ENCODE measurements at places on chromosomes 7 and 10. TPM values are rescaled to one million over a fixed set of nuclear protein-coding genes. Genes with fewer than 3 reads are reported as not detected.

The ABCC2 gene
- 0.16 TPM for total RNA-seq

The CPA1 gene
- total RNA-seq = not detected

The UBN2 gene
- 23.7 TPM for total RNA-seq

The INA gene
- total RNA-seq = 177 TPM

The C10orf95 gene
- not detected for total RNA-seq

The TMEM225B gene
- not detected for total RNA-seq

The LFNG gene
- 8.7 TPM for total RNA-seq

The CWF19L1 gene
- 32.9 TPM for total RNA-seq

The MUC12 gene
- not detected for total RNA-seq

The NCAPG2 gene
- 14.3 TPM for total RNA-seq

The FEZF1 gene
- total RNA-seq = not detected

The PDE6C gene
- total RNA-seq = not detected

The ACSL5 gene
- 3.0 TPM for total RNA-seq

The STAG3 gene
- 0.78 TPM for total RNA-seq

The PON3 gene
- 0.47 TPM for total RNA-seq

The PRPS1L1 gene
- total RNA-seq = not detected

The FAM25G gene
- not detected for total RNA-seq

The CDHR1 gene
- total RNA-seq = 1.2 TPM

The VSTM4 gene
- total RNA-seq = 2.3 TPM

The OIT3 gene
- total RNA-seq = 0.47 TPM

The ASIC3 gene
- 0.62 TPM for total RNA-seq

The C10orf67 gene
- 0.16 TPM for total RNA-seq

The OPN1SW gene
- total RNA-seq = not detected

The SH2B2 gene
- total RNA-seq = 11.9 TPM

The FBH1 gene
- total RNA-seq = 39.8 TPM

The ACTL6B gene
- total RNA-seq = 109 TPM

The CLIP2 gene
- total RNA-seq = 105 TPM

The BLOC1S2 gene
- 44.0 TPM for total RNA-seq

The SFMBT2 gene
- total RNA-seq = 17.8 TPM

Data from occipital lobe (tissue), 3 donors.